ENCODE measurements at places on chromosomes 1 and 21.

DNA sequence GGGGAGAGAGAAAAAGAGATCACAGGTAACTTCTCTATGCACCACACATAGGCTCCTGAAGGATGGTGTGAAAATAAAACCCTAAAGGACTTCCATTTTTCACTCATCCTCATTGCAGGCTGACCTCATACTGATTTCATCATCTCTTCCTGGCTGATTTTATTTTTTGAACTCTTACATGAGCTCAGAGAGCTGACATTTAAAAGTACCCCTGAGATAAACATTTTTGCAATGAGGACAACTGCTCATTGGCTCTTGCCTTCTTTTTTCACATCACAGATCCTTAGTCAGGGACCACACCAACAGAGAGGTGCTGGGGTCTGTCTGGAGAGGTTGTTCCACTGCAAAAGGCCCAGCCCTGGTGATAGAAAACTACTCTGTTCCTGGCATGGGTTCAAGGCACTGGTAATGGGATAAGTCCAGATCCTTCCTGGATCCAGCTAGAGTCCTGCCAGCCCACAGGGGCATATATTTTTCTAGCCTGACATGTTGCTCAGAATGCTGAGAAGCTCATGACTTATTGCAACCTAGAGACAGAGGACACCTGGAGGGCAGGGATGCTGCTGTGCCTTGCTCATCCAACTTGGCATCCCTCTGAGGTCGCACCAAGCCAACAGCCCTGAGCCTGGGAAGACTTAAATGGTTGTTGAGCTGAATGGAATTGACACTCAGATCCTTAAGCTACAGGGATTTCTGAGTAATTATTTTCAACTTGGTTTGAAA, 360.0 kb downstream of the HHAT start:
- no peak for DNase-seq

- no peak for DNase-seq
Measured at GRCh38 chr1:22808676-22809483, 98.2 kb downstream of the EPHB2 start.

GRCh38 chr1:3170561-3171453, 101.8 kb downstream of the PRDM16 start:
- DNase-seq: no peak

DNA sequence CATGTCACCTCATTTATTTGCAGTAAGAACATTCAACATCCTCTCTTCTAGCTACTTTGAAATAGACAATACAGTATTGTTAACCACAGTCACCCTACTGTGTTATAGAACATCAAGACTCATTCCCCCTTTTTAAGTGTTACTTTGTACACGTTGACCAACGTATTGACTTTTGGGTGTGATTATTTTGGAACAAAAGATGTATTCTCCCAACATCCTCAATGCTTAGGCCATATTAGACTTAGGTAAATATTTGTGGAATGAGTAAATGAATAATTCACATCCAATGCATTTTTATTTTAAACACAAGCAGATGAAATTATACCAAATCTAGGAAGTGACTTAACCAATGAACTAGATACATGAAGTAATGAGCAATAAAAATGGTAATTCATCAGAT, 296.6 kb downstream of the CHRM3 start:
- DNase-seq: no peak

- DNase-seq: no peak
Measured at GRCh38 chr21:40453183-40453582, 393.8 kb downstream of the DSCAM start.

GRCh38 chr1:212950243-212951125, at the start of gene VASH2:
VASH2 (plus strand) TSS chr1:212950541; CDS start chr1:212951543, 1,002 bp downstream.
- peak; percentile 3 for DNase-seq

GRCh38 chr1:86650065-86650464, 54.3 kb upstream of the SH3GLB1 start:
- no peak for DNase-seq

GRCh38 chr1:226054519-226055327, 7.8 kb upstream of the H3-3A start:
- no peak for DNase-seq

DNA sequence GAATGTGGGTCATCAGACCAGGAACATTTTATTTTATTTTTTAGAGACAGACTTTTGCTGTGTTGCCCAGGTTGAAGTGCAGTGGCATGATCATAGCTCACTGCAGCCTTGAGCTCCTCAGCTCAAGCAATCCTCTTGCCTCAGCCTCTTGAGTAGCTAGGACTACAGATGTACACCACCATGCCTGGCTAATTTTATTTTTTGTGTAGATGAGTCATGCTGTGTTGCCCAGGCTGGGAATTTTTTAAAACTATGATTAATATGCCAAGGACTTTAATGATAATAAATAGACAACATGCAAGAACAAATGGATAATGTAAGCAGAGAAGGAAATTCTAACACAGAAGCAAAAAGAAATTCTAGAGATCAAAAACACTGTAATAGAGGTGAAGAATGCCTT, 142.4 kb downstream of the AK5 start:
- DNase-seq: no peak

- no peak for DNase-seq
Measured at GRCh38 chr1:19455353-19455752, 30.0 kb downstream of the CAPZB start.

- DNase-seq: no peak
Measured at GRCh38 chr1:31377364-31377863, 4.5 kb upstream of the FABP3 start.

- DNase-seq: no peak
Measured at GRCh38 chr21:41612674-41613532, 104.9 kb upstream of the TMPRSS2 start.

- DNase-seq: no peak
Measured at GRCh38 chr1:244837597-244838258, 2.3 kb downstream of the COX20 start.

GRCh38 chr1:2575801-2576663, 10.5 kb upstream of the PRXL2B start:
- no peak for DNase-seq

- no peak for DNase-seq
Measured at GRCh38 chr21:43684424-43684823, 25.1 kb downstream of the RRP1B start.

DNA sequence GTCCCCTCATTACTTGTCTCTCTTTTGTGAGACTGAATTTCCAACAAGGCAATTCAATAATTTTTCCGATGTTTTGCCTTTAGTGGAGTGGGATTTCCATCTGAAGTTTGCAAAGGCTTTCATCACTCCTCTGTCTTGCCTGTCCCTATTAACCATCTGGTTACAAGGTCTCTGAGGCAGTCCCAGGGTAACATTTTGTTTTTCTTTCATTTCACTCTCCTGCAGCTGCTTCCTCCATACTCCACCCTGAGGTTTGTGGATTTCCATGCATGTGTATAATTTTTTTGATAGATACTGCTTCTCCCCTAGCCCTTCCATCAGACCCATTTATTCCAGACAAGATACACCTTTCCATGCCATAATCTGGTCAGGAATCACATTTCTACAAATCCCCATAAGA, 366.8 kb downstream of the PTBP2 start:
- DNase-seq: no peak

DNA sequence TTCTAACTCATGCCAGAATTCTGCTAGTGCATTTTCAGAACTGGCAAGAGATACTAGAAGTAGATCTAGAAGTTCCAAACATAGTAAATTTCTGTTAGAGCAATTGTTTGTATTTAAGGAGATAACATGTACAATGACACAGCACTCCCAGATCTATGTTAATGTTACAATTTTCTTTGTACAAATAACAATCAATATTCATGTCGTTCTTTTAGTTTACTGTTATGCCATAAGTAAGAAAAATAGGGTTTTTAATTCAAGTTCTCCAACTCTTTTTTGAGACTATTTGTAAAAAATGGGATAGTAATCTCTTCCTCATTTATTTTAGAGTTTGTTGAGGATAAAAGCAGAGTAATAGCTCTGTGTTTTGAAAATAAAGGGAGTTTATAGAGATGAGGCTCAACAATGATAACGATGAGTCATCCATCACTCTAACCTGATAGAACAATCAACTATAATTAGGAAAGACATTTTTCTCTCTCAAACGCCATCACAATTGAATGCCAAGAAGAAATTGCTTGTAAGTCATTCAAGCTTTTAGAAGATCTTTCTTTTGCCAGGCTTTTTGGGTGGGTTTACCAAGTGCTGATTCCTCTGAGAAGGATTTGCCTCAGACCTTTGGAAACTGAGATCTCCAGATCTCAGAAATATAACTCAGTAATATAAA, 638 bp downstream of the CD84 start:
- DNase-seq: no peak

- DNase-seq: peak; percentile 5
Measured at GRCh38 chr1:153404768-153405167, 11.6 kb upstream of the S100A7A start.

GRCh38 chr21:40641042-40641441, 205.9 kb downstream of the DSCAM start:
- DNase-seq: no peak

GRCh38 chr1:154476791-154477190, 25.2 kb upstream of the TDRD10 start:
- DNase-seq: no peak

- no peak for DNase-seq
Measured at GRCh38 chr1:204094856-204095634, 22.1 kb downstream of the SOX13 start.

DNA sequence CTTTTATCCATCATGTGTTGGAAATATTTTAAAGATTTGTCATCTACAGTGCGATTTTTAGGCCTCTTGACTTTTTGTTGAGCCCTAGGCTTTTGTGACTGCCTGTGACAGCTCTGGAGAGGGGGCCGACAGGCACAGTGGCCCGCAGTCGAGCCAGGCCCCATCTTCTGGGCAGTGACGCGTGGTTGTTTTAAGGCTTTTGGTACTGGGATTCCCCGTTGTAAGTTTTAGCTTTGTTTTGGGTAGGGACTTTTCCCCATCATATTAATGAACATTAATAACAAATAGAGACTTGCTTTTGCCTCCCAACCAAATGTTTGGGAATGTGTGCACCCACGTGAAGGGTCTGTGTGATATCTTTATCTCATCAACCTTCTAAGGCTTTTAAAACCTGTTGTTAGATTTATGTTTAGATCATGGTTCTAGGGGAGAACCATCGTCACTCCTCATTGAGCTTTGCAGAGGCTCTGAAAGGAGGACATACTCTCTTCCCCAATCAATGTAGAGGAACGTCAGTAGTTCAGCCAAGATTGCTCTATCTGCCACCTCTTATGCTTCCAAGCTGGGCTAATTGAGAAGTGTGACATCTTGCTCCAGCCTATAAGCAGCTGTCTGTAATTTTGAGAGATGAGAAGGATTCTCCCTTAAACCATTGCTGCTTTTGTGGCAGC, 34.6 kb downstream of the MAPKAPK2 start:
- no peak for DNase-seq

DNA sequence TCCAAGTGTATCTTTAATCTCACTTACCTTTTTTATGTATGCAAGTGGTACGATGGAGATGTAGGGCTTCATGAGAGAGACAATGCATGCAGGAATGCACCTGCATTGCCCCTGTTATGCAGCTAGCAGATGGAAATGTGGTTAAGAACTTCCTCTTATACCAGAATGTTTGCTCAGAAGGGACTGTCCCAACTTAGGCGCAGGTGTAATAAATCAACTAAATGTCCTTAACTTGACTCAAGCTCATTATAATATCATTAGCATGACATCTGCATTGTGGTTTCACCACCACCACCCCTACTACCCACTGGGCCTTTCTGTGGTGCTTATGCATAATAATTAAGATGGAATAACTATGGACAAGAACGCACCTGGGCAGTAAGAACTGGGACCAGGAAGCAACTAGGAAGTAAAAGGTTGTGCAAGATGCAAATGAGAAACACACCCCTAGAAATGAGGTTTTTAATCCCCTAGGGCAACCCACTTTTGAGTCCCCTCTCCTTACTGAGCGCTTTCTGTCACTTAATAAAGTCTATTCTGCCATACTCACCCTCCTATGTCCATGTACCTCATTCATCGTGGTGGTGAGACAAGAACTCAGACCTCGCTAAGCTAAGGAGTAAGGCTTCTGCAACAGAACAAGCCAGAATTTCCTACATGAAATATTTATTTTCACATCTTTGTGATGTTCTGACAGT, 1103.3 kb upstream of the B3GALT2 start:
- no peak for DNase-seq

DNA sequence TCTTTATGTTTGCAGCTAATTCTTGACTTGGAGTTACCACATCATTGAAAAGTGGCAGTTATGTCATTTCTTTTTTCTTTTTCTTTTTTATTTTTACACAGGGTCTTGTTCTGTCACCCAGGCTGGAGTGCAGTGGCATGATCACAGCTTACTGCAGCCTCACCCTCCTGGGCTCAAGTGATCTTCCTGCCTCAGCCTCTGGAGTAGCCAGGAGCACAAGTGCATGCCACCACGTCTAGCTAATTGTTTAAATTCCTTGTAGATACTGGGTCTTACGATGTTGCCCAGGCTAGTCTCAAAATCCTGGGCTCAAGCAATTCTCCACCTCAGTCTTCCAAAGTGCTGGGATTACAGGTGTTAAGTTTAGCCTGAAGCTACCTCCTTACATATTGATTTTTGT, 52.1 kb upstream of the KANK4 start:
- DNase-seq: no peak

DNA sequence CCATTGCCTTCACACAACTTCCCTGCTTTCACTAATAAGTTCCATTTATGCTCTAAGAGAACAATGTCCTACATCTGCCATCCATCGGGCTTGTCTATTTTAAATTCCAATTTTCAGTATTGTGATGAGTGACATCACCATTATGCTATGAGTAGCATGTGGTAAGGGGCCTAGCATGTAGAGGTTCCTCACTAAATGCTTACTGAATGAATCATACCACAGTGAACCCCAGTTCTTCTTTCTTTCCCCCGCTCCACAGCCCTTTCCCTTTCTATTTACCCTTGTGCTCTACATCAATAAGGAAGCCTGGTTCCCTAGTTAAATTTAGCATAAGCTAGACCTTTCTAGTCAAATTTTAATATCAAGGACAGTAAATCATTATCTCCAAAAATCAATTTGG, 195.0 kb upstream of the RGS18 start:
- DNase-seq: no peak

GRCh38 chr1:190479516-190479915, 1.9 kb upstream of the BRINP3 start:
- no peak for DNase-seq

GRCh38 chr1:172960454-172961208, 90.1 kb downstream of the TNFSF18 start:
- no peak for DNase-seq

DNA sequence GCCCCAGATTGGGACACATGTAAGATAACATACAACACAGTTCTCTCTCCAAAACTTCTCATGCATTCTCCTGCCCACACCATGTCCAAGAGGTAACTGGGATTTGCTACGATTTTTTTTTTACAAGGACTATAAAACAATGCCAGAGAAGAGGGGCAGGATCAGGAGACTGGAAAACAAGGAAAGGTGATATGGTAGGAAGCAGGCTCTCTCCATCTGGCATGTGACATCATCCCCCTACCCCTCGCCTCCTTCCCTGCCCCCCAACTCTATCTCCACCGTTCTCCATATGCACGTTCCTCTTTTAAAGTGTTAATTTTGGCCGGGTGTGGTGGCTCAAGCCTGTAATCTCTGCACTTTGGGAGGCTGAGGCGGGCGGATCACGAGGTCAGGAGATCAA, 20.7 kb downstream of the OLIG2 start:
- no peak for DNase-seq

- no peak for DNase-seq
Measured at GRCh38 chr1:156516821-156517220, 16.2 kb upstream of the MEF2D start.

GRCh38 chr1:93552741-93553455, 105.0 kb downstream of the FNBP1L start:
- no peak for DNase-seq

GRCh38 chr1:174954073-174954460, 45.7 kb upstream of the CACYBP start:
- DNase-seq: no peak

Measured in stimulated activated CD8-positive, alpha-beta memory T cell treated with anti-CD3 and anti-CD28 coated beads, Interleukin-4, amount 100 ng/mL, for 4 hours (primary cell).